Activated CD8-positive, alpha-beta memory T cell treated with anti-CD3 and anti-CD28 coated beads for 24 hours (primary cell): ENCODE measurements at places on chromosomes 16 and 17.

- DNase-seq: no peak
Observed at GRCh38 chr17:71458322-71458721, 662.5 kb upstream of the SOX9 start.

DNA sequence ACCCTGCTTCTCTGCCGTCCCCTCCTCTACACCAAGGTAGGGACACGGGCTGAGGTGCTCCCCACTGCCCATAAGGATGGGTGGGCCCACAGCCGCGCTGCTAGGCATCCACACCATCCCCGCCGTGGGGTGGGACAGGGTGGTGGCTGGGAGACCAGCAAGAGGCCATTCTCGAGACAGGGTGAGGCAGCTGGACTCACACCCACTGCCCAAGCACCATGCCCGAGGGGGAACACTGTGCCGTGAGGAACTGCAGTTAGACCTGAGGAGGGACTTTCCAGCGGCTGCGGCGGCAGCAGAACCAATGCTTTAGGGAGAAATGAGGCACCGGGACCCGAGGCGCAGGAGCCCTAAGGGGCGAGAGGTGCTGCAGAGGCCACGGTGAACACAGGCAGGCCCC, 13.3 kb downstream of the PKD1 start:
- DNase-seq: no peak

DNA sequence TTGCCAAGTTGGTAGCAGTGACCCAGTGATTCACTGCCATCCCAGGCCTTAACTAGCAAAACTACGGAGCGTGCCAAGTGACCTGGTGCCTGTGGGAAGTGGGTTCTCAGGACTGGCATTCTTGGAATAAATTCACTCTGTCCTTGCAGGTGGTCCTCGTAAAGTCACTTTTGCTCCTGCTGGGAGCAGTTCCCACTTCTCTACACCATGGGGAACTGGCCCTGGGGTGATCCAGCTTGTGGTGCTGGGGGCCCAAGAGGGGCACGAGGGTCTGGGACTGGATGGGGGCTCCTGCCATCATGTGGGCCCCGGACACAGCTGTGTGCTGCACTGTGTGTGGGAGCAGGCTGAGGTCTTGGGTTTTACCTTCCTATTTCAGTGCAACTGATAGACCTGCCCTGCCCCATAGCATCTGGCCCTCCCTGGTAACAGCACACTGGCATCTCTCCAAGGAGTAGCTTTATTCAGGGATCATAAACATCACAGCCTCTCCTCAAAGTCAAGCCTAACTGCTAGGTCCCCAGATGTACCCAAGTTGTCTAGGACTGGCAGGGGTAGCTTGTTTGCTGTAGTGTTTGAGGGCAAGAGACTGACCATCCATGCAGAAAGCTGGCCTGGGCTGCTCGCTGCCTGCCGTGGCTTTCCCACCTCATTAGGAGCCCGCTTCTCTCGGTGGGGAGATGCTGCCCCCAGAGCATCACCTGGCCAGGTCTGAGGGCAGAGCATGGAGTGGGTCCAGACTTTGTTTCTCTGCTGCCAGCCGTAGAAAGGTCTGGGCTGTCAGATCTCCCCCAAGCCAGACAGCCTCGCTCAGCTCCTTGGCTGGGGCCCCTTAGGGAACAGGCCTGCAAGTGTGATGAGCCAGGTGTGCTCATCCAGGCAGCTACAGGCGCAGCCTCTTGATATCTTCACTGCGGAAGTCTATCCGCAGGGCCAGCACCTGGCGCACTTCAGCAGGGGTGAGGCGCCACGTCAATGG, 26.0 kb downstream of the FCSK start:
- no peak for DNase-seq

DNA sequence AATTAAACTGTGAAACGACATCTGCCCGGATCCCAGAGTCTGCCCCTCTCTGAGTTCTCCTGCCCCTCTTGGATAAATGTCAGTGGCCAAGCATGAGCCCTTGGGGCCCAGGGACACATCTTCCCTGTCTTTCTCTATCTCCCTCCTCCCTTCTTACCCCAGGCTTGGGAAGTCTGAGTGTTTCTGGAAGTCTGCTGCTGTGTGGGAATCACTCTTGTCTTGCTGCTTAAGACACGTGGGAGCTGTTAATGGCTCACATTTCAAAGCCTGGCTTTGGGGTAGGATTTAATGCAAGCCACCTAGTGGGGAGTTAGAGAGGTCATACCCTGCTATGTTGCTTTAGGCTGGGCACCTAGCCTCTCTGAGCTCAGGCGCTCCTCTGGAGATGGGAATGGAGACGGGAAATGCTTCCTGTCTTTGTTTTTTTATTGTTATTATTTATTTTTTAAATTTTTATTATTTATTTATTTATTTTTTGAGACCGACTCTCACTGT, 218.5 kb upstream of the CIBAR2 start:
- peak; percentile 61 for DNase-seq

- DNase-seq: peak; percentile 75
Observed at GRCh38 chr17:79991924-79992648, 43.6 kb downstream of the TBC1D16 start.

DNA sequence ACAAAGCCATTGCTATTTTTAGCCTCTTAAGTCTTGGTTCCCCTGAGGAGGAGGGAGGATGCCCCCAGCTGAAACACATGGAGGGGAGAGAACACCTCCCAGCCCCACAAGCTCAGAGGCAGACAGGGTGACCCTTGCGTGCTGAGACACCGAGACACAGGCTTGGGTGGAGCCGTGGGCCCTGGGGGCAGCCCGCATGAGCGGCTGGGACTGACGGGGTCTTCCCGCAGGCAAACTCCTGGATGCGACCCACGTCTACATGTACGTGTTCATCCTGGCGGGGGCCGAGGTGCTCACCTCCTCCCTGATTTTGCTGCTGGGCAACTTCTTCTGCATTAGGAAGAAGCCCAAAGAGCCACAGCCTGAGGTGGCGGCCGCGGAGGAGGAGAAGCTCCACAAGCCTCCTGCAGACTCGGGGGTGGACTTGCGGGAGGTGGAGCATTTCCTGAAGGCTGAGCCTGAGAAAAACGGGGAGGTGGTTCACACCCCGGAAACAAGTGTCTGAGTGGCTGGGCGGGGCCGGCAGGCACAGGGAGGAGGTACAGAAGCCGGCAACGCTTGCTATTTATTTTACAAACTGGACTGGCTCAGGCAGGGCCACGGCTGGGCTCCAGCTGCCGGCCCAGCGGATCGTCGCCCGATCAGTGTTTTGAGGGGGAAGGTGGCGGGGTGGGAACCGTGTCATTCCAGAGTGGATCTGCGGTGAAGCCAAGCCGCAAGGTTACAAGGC, 9.8 kb downstream of the SLC16A3 start:
- DNase-seq: peak; percentile 80
